ENCODE measurements at places on chromosomes 7 and 10.

- peak overlapping the region; percentile 68 for H3K4me3 ChIP-seq
- H3K36me3 ChIP-seq: no peaks in the 10 kb centered on the region
- peaks cover 11% of the 10 kb centered on the region for H3K4me1 ChIP-seq
- DNase-seq: no peak
Observed at GRCh38 chr7:101754424-101755159, 62.8 kb upstream of the CUX1 start.

GRCh38 chr10:22280078-22280477, 36.1 kb upstream of the COMMD3 start:
- no peak overlapping the region for H3K4me3 ChIP-seq
- no peak overlapping the region for H3K27ac ChIP-seq
- no peaks in the 10 kb centered on the region for H3K36me3 ChIP-seq
- H3K4me1 ChIP-seq: no peaks in the 10 kb centered on the region

DNA sequence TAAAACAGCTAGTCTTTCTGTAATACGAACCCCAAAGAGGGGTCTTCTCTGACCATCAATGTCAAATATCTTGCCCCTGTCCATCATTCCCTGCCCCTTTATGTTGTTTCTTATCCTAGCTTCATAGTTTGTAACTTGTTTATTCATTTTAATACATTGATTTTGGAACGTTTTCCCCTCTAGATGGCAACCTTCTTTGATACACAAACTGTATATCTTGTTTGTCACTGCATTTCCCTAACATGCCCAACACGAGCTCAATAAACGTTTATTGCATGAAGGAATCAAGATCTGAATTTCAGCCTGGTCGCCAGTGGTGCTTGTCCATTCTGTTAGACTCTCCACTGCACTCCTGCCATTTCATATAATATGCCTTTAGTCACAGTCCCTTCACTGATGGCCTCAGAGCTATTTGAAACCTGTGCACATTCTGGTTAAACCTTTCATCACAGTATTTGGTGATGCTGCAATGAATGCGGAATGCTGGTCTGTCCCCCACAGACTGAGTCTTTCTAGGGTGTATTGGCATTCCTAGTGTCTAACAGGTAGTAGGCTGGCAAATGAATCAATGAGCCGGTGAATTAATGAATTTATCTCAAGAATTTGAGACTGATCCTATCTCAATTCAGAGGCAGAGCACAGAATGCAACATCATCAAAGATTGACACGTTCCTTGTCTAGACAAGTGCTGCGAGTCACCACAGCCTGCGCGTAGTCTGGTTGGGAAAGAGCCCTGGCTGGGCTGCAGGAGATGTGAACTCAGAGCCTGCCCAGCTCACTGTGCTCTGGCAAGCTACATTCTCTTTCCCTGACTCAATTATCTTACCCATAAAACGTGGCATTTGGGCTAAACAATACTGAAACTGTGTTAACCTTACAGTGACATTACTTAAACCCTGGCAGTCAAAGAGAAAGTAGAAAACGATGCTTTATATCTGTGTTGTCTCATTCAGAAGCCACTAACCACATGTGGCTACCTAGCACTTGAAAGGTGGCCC, 55.2 kb upstream of the FRMD4A start:
- peaks cover 2% of the 10 kb centered on the region for H3K27me3 ChIP-seq
- DNase-seq: no peak
- no peak overlapping the region for H3K4me3 ChIP-seq
- no peaks in the 10 kb centered on the region for H3K4me1 ChIP-seq
- H3K27ac ChIP-seq: no peak overlapping the region

DNA sequence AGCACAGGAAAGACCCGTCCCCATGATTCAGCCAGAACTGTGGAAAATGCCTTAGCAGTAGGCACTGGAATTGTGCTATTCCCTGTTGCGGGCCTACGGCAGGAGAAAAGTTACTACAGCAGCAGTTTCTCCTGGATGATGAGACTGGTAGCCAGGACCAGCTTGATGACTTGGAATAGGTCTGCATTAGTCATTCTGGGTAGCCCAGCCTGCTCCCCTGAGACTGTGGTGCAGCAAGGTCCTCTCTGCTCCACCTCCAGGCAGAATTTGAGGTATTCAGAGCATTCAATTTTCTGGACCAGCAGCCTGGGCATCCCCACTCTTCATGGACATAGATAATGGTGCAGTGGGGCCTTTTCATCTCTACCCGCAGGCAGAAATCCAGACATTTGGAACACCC, 490.0 kb downstream of the SH2D4B start:
- no peaks in the 10 kb centered on the region for H3K36me3 ChIP-seq
- no peak overlapping the region for H3K27ac ChIP-seq
- DNase-seq: no peak
- no peaks in the 10 kb centered on the region for H3K4me1 ChIP-seq

GRCh38 chr10:79397575-79398303, 47.7 kb downstream of the ZCCHC24 start:
- peaks cover 59% of the 10 kb centered on the region for H3K4me1 ChIP-seq
- DNase-seq: no peak
- H3K27ac ChIP-seq: peak overlapping the region; percentile 91
- H3K27me3 ChIP-seq: no peaks in the 10 kb centered on the region
- H3K36me3 ChIP-seq: peaks cover 4% of the 10 kb centered on the region

DNA sequence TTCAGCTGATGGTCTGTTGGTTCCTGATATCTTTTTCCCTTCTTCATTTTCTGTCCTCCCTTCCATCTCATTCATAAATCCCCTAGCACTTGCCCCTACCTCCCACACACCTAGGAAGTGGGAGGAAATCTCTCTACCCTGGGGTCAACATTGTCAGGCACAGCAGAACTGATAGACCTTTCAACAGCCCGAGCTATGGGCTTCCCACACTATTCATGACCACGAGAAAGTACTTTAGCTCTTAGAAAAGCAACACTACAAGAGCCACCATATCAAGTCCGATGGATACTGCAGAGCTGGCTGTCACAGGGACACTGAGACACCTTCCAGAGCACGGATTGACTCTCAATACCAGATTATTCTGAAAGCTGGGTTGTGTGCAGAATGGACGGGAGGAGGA, 180.6 kb upstream of the NEBL start:
- DNase-seq: no peak
- no peaks in the 10 kb centered on the region for H3K36me3 ChIP-seq
- H3K27me3 ChIP-seq: peaks cover 2% of the 10 kb centered on the region
- H3K27ac ChIP-seq: no peak overlapping the region

- no peaks in the 10 kb centered on the region for H3K27me3 ChIP-seq
- no peaks in the 10 kb centered on the region for H3K36me3 ChIP-seq
- H3K4me3 ChIP-seq: no peak overlapping the region
- H3K4me1 ChIP-seq: peaks cover 18% of the 10 kb centered on the region
- H3K27ac ChIP-seq: no peak overlapping the region
Observed at GRCh38 chr7:2509298-2509906, 10.2 kb upstream of the LFNG start.

GRCh38 chr10:99487125-99487807, 45.5 kb upstream of the NKX2-3 start:
- H3K4me3 ChIP-seq: no peak overlapping the region
- no peak overlapping the region for H3K27ac ChIP-seq
- no peaks in the 10 kb centered on the region for H3K4me1 ChIP-seq
- peaks cover 97% of the 10 kb centered on the region for H3K27me3 ChIP-seq
- H3K36me3 ChIP-seq: no peaks in the 10 kb centered on the region

GRCh38 chr7:10789170-10789569, 184.5 kb upstream of the PHF14 start:
- H3K27ac ChIP-seq: peak overlapping the region; percentile 17
- no peak for DNase-seq
- no peaks in the 10 kb centered on the region for H3K27me3 ChIP-seq
- no peaks in the 10 kb centered on the region for H3K36me3 ChIP-seq
- H3K4me3 ChIP-seq: no peak overlapping the region
- H3K4me1 ChIP-seq: no peaks in the 10 kb centered on the region

DNA sequence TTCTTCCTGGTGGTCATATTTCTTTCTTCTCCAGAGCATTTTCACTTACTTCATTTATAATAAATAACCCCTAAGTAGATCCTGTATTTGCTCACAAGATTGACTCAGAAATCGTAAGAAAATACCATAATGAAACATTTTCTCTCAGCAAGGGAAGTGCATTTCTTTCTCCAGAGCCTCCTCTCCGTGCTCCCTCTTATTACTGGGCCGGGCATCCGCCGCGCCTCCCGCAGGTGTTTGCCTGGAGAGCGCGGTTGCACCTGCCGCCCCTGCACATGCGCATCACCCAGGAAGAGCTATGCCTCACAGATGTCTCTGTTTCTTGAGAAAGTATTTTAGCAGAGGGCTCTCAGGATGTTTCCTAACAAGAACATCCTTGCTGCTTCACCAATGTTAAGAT, 509.2 kb downstream of the TCERG1L start:
- no peaks in the 10 kb centered on the region for H3K27me3 ChIP-seq
- DNase-seq: no peak
- no peaks in the 10 kb centered on the region for H3K36me3 ChIP-seq
- H3K4me1 ChIP-seq: no peaks in the 10 kb centered on the region
- H3K4me3 ChIP-seq: no peak overlapping the region
- H3K27ac ChIP-seq: no peak overlapping the region

- peaks cover 4% of the 10 kb centered on the region for H3K36me3 ChIP-seq
- H3K27me3 ChIP-seq: no peaks in the 10 kb centered on the region
- H3K4me3 ChIP-seq: no peak overlapping the region
- H3K27ac ChIP-seq: no peak overlapping the region
- no peak for DNase-seq
- H3K4me1 ChIP-seq: no peaks in the 10 kb centered on the region
Observed at GRCh38 chr7:90931986-90932916, 332.0 kb upstream of the FZD1 start.

DNA sequence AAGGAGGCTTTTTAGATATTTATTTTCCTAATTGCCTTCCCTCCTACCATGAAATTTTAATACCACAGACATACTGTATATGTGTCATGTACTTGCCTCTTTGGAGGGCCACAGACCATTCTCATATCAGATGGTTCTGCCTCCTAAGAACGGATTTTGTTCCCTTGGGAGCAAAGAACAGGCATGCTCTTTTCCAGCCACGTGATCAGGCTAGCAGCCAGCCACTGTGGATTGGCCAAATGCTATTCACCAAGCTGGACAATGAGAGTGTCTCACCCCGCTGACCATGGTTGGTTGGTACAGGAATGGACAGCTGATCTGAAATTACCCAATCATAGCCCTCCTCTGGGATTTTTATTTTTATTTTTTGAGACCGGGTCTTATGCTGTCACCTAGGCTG, 21.5 kb upstream of the CRHR2 start:
- peaks cover 3% of the 10 kb centered on the region for H3K4me1 ChIP-seq
- H3K4me3 ChIP-seq: no peak overlapping the region
- DNase-seq: no peak
- no peaks in the 10 kb centered on the region for H3K36me3 ChIP-seq
- H3K27ac ChIP-seq: no peak overlapping the region
- H3K27me3 ChIP-seq: peaks cover 18% of the 10 kb centered on the region

DNA sequence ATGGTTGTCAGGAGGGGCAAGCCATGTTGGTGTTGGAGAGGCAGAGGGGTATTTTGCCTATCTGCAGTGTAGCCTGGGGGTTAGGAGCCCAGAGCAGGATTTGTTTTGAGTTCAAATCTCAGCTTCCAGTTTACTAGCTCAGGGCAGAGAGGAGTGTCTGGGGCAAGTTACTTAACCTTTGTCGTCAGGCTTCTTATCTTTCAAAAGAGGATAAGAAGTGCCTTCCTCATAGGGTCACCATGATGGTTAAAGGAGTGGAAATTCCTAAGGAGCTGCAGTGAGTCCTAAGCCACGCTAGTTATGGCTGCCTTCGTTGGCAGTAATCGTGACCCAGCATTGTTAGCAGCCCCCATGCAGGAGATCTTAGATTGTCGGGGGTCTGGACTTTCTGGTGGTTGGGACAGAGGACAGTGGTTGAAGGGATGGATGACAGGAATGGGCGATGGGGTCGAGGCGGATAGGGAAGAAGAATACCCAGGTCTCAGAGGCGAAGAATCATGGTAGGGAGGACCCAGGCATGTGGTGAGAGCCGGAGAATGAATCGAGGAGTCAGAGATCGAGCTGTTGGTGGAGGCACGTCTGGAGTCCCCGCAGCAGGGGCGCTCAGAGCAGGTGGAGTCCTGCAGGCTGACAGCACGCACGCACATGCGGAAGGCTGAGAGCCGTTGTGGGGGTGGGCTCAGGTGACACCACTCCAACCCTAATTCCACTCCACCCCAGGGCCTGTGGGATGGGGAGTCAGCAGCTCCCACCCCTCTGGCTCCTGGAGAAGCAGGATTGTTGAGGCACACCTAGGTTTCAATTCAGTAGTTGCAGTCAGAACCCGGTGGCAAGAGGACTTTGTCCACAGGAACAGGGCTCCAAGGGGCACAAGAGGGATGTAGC, 11.6 kb downstream of the ADCK2 start:
- H3K4me1 ChIP-seq: peaks cover 22% of the 10 kb centered on the region
- peaks cover 10% of the 10 kb centered on the region for H3K36me3 ChIP-seq
- peak overlapping the region; percentile 15 for H3K4me3 ChIP-seq
- DNase-seq: no peak
- H3K27me3 ChIP-seq: no peaks in the 10 kb centered on the region

- DNase-seq: no peak
- no peaks in the 10 kb centered on the region for H3K27me3 ChIP-seq
- no peak overlapping the region for H3K27ac ChIP-seq
- H3K4me3 ChIP-seq: no peak overlapping the region
Observed at GRCh38 chr7:141122736-141123135, 48.9 kb downstream of the TMEM178B start.

DNA sequence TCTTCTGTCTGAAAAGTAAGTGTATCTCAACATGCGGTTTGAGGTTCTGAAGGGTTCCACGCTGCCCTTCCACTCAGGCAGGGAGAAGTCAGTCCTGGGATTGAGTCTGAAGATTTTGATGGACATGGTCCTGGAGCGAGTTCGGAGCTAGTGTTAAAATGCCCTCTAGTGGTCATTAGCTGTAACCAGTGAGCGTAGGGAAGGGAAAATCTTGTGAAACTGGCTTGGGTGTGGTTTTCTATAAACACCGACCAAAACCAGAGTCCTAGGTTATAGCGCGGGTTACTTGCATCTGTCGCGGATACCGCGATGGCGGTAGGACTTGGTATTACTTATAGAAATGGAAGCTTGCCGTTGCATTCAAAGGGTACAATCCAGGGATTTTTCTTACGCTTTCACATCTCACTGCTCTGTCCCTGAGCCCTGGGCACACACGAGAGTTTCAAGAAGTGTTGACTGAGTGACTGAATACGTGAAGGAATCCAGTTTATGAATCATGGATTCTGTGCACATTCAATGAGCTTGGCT, 348.2 kb upstream of the C7orf33 start:
- H3K36me3 ChIP-seq: no peaks in the 10 kb centered on the region
- peaks cover 3% of the 10 kb centered on the region for H3K27me3 ChIP-seq

- no peak overlapping the region for H3K4me3 ChIP-seq
- no peaks in the 10 kb centered on the region for H3K4me1 ChIP-seq
- DNase-seq: no peak
- no peaks in the 10 kb centered on the region for H3K27me3 ChIP-seq
- peaks cover 6% of the 10 kb centered on the region for H3K36me3 ChIP-seq
- H3K27ac ChIP-seq: no peak overlapping the region
Observed at GRCh38 chr7:4297165-4297917, 384.8 kb upstream of the FOXK1 start.

DNA sequence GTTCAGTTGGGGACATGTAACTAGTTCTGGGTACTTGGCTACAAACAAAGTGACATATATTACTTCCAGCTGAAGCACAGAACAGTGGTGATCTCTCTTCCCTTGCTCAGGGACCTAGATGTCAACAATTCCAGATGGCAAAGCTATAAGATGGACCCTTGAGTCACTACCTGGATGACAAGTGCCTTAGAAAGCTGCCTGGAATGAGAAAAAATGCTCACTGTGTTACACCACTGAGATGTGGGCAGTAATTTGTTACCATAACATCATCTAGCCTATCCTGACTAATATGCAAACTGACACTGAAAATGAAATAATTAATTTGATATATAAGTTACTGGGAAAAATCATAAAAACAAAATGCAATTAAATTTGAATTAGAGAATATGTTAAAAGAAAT, 16.4 kb upstream of the CTTNBP2 start:
- H3K36me3 ChIP-seq: no peaks in the 10 kb centered on the region
- no peak overlapping the region for H3K27ac ChIP-seq
- peaks cover 4% of the 10 kb centered on the region for H3K4me1 ChIP-seq
- no peak for DNase-seq
